ENCODE measurements at places on chromosomes 2 and 18.

DNA sequence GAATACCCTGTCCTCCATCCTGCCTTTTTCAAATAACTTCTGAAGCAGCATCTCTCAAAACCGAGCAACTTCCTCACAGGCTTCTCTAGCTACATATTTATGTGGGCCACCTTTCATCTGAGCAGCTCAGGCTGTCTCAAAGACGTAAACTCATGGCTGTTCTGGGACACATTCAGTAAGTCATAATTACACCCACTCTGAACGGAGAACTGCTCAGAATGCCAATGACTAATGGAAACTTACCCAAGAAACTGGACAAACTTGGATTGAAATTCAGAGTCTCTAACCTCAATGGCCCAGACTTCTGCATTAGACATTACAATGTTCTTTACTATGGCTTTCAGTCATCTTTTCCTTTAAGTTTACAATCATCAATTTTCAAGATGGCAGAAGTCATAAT lies 145.2 kb downstream of the RAD51AP2 start:
- no peak for DNase-seq

GRCh38 chr2:86147793-86148192 lies 41.8 kb downstream of the PTCD3 start:
- no peak for DNase-seq

- DNase-seq = no peak
Observed at GRCh38 chr2:28247290-28247689, 145.4 kb upstream of the FOSL2 start.

DNA sequence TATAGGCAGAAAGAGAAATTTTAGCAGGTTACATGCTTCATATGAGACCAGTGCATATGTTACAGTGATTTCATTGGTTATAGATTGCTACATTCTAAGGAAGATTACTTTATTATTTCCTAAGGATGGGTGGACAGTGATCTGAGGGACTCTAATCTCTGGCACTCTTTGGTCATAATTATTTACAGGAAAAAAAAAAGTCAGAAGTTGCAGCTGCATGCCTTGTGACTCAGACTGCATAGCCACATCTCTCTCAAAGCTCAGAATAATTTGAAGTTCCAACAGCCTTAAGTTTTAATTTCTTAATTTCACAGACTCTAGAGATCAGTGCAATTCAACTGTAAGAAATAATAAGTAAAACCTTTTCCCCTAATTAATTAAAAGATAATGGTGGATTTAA lies 27.1 kb upstream of the BARD1 start:
- DNase-seq = no peak

DNA sequence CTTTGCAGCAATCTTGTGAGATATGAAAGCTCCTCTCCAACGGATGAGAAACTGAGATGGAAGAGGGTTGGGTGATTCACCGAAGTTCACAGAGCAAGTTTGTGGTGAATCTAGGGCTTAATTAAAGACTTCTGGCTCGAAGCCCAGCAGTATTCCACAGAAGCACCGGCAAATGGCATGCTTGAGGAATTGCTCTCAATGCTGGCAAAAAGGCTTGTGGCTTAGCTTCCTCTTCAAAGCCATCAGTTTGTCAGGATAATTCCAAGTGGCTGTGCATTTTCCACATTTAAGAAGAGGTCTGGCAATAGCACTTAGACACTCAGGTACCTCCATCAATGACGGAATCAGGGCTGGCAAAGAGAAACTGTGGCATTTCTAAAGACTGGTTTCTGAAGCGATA lies 98.7 kb upstream of the SLC66A3 start:
- DNase-seq = no peak

- DNase-seq = no peak
Observed at GRCh38 chr2:101809698-101810097, 112.2 kb downstream of the MAP4K4 start.

- no peak for DNase-seq
Observed at GRCh38 chr2:149031396-149031795, 7.1 kb upstream of the LYPD6B start.

- DNase-seq = no peak
Observed at GRCh38 chr2:47652061-47652690, 130.8 kb upstream of the MSH6 start.

DNA sequence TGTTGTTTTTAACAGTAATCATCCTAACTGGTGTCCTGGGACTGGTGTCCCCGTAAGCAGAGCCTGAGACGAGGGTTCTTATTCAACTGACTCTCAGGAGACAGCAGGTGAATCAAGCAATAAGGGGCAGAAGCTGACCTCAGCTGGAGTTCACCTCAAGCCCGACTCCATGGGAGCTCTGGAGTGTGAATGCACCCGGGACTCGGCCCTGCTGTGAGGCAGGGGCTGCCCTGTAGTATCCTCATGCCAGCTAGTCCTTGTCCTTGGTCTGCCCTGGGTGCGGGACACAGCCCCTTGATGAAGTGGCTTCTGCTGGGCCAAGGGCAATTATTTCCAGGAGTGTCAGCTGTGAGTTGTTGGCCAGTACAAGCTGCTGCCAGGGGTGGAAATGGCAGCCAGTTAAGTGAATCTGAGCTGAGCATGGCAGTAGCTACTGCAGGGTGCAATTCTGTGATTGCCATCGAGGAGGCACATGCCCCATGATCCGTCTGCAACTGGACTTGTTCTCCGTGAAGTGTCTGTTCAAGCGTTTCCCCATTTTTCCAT lies 54.9 kb upstream of the OTOS start:
- DNase-seq = no peak

- DNase-seq = no peak
Observed at GRCh38 chr2:195659114-195659513, 2.1 kb downstream of the SLC39A10 start.

GRCh38 chr2:43557196-43557595 lies 38.6 kb downstream of the THADA start:
- DNase-seq = no peak
